ENCODE measurements at places on chromosomes 5 and 9.

- no peak for DNase-seq
These were observed 113.5 kb downstream of the MPDZ start for GRCh38 chr9:13165956-13166355.

DNA sequence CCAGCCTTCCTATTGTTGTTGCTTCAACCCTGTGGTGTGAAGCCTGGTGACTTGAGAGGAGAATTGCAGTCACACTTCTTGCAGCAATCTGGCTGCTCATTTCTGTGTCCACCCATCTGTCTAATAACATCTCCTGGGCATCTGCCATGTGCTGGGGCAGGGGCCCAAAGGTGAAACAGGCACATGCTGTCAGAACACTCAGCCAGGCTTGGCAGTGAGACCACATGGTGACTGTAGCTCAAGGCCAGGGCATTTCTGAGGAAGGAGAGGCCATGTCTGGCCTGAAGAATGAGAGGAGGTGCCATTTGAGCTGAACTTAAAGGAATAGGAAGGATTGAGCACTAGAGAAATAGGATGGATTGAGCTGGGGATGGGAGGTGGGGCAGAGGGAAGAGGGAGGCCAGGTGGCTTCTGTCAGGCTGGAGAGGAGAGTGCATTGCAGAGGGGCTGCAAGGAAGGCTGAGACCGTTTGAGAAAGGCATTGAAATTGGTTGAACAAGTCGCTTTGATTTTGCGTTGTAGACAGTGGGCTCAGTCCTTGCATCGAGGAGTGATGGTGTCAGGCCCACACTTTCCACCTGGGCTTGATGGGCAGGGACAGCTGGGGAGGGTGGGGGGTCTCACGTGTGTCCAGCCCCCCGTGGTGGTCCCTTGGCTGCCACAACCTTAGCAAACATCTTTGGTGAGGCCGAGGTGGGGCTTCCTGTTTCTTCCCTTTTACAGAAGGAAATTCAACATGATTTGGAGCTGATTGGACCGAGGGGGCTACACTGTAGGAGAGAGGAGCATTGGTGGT is 222.4 kb downstream of the CACNA1B start:
- no peak for DNase-seq

- no peak for DNase-seq
These were observed 7.7 kb upstream of the DMRT2 start for GRCh38 chr9:1042466-1042865.

GRCh38 chr5:169013208-169013728 is 287.7 kb downstream of the SLIT3 start:
- no peak for DNase-seq

DNA sequence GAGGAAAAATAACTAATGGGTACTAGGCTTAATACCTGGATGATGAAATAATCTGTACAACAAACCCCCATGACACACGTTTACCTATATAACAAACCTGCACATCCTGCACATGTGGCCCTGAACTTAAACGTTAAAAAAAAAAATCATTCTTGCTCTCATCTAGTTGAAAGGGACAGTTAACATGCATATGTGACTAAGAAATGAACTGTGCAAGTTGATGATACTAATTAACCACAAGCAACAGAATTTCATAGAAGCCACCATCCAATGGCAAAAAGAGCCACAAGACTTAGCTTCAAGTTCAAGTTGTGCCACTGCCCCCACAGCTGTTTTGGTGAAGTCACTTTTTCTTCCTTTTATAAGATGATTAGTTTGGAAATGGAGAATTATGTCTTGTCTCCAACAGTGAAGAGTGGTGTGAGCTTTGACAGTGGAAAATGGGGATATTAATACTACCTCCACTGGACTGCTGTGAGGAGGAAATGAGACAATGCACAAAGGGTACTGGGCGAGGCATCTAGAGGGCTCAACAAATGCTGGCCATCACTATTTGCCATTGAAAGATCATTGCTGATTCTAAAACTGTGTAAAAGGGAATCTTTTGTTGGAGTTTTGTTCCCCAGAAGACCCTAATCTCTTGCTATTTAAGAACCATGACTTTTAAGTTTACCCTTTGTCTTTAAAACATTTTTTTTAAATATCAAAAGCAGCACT is 202.1 kb downstream of the EBF1 start:
- DNase-seq, result no peak

DNA sequence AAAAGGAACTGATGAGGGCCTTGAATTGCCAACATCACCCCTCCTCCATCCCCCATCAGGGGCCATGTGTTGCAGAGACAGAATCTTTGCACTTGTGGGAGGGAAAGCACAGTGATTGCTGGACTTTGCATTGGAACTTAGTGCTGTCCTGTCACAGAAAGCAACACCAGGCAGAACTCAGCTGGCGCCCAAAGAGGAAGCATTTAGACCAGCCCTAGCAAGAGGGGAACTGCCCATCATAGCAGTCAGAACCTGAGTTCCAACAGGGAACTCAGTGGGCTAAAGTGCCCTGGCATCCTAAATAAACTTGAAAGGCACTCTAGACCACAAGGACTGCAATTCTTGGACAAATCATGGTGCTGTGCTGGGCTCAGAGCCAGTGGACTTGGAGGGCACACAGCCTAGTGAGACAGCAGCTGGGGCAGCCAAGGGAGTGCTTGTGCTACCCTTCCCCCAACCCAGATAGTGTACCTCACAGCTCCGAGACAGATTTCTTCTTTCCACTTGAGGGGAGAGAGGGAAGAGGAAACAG is 128.1 kb downstream of the ACTL7B start:
- DNase-seq, result no peak

DNA sequence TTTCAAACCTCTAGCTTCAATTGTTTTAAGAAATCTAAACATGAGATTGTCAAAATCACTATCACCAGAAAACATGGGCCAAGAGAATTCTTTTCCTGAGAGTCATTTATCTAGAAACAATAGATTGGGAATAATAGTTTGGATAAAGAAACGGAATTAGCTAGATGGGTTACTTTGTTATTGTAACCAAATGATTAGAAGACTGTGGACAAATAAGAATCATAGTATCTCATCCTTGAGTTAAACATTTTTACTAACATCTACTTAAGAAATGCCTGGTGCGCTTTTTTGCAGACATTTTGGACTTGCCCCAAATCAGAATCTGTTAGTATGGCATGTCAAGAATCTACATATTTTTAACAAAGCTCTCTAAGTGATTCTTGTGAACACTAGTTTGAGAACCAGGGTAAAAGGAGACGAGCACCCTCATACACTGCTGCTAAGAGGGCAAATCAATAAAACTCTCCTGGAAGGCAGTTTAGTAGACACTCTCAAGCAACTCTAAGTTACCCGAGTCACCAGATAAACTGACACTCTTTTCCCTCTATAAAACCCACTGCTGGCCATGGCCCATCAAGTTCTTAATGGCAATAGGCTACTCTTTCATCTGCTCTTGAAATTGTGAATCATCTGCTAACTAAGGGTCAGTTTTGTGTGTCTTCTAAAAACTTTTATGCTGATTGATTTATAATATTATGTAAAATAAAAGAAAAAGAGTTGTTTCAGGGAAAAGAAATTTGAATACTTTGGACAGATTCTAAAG is 39.1 kb downstream of the TPD52L3 start:
- no peak for DNase-seq

- no peak for DNase-seq
These were observed 416.1 kb upstream of the TRPC7 start for GRCh38 chr5:136781464-136781863.

GRCh38 chr5:180201051-180201987 is 7.7 kb downstream of the RASGEF1C start:
- DNase-seq, result no peak

GRCh38 chr5:147902609-147903115 is 3.7 kb downstream of the C5orf46 start:
- no peak for DNase-seq

GRCh38 chr5:133741818-133742355 is 129.5 kb upstream of the FSTL4 start:
- DNase-seq, result no peak

DNA sequence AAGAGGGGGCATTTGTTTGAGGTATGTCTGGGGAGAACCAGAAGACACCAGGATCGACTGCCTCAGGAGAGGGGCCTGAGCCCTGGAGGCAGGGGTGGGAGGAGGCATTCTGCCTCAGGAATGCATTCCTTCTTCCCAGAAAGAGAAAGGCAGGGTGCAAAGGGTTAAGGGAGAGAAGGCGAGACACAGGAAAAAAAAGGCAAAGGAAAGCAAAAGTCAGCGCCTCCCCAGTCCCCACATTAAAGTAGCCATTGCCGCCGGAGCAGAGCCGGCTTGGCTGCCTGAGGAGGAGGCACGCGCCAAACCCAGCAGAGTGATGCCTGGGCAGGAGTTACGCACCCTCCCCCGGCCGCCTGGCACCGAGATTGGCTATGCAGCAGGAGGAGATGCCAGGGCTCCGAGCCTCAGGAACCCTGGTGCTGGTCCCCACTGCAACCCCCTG is 123.8 kb upstream of the PHYKPL start:
- no peak for DNase-seq

- no peak for DNase-seq
These were observed 112.3 kb downstream of the GCNT1 start for GRCh38 chr9:76571288-76571687.

GRCh38 chr5:38615042-38615441 is 58.6 kb upstream of the LIFR start:
- DNase-seq, result no peak

- no peak for DNase-seq
These were observed 129.2 kb downstream of the MED27 start for GRCh38 chr9:131950487-131950886.

GRCh38 chr5:179612577-179613459 is 10.7 kb downstream of the HNRNPH1 start:
- no peak for DNase-seq

DNA sequence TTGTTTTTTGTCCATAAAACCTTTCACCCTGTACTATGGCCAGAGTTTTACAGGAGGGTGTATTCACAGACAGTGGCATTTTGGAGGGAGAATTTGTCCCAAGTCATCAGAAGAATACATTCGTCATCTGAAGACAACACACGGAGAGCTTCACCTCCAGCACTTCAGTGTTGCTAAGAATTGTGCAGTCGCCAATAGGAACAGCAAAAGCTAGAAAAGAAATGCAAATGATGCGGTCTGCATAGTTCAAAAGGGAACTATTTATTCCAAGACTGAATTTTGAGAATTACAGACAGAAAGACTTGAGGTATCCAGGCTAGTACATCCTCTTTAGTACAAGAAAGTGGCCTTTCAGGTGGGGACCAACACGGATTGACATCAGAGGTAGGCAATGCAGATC is 399.2 kb upstream of the KIF2A start:
- DNase-seq, result no peak

GRCh38 chr9:9614607-9615006 is 998.2 kb downstream of the PTPRD start:
- DNase-seq, result no peak

- no peak for DNase-seq
These were observed 37.8 kb downstream of the NEURL1B start for GRCh38 chr5:172678902-172679301.

GRCh38 chr5:79189439-79190234 is 46.3 kb upstream of the JMY start:
- no peak for DNase-seq

DNA sequence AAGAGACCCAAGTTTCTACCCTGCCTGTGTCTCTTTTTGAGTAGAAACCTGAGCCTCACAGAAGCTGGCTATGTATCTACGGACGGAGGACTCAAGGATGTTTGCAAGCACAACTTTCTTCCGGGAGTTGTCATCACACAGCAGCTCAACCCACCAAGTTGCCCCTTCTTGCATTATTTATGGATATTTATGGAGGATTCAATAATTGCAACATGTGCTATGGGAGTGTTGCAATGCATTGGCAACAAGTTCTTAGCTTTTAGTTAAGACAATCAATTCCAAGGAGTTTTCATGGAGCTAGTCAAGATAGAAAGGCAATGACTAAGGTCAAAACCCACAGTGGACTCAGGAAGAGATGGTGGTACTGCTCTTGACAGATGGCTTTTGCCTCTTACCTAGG is 336.9 kb downstream of the ENC1 start:
- no peak for DNase-seq

All from DMS153 (cell line).